Activated CD4-positive, alpha-beta memory T cell treated with anti-CD3 and anti-CD28 coated beads, Interleukin-2, amount 10 ng/mL, durations not matched to agents 7 days and 5 days (primary cell): ENCODE measurements at places on chromosomes 4 and X. TPM values are rescaled to one million over a fixed set of nuclear protein-coding genes. Genes with fewer than 3 reads are reported as not detected.

TMEM271 gene
- total RNA-seq, result not detected

SLC25A53 gene
- total RNA-seq, result 7.9 TPM

- DNase-seq, result peak; percentile 43
These were observed 745 bp downstream of the TRIM2 start for GRCh38 chr4:153204728-153205648.

INTU gene
- total RNA-seq, result not detected

DNA sequence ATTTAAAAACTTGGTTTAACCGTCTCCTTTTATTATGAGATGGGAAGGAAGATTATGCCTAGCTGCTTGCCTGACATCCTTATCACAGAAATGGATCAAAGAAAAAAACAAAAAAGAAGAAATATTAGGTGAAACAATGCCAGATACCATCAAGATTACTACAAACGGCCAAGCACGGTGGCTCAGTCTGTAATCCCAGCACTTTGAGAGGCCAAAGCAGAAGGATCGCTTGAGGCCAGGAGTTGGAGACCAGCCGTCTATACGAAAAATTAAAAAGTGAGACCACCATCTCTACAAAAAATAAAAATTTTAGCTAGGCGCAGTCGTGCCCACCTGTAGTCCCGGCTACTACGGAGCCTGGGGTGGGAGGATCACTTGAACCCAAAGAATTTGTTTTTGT lies 2.3 kb downstream of the FRYL start:
- DNase-seq, result no peak

DNA sequence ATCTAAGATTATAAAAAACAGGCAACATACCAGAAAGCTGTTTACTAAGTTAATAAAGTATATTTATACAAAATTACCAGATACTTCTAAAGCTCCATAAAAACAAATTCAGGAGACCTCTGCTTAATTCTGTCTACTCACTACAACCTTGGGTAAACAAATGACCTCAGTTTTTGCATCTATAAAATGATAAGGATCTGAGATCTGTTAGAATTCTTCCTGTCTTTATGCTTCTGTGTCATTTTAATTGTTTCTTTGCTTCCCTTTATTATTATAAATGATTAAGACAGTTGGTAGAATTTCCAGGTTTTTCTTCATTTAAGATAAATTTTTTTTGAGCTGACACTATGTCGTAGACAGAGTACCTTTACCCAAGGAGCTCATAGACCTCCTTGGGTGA lies 76.0 kb downstream of the ANK2 start:
- no peak for DNase-seq

DNA sequence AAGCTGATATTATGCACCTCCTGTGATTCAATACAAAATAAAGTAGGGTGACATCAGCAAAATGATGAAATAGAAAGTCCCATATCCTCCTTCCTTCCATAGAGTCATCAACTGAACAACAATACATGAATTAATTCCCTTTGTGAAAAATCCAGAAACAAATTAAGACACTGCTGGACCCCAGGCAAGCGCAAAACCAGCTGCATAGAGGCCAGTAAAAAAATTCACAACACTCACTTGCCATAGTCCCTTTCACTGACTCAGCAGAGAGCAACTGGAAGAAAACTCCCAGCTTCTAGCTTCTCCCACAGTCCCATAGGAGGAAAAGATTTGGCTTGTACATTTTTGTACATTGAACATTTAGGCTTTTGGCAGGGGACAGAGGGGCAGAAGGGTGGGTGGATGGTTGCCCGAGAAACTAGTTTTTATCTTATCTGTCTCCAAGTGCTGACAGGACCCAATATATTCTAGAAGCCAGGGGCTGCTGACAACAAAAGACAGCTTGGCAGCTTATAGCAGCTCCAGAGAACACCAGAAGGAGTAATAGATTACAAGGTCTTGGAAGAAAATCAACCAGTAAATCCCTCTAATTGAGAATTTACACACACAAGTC lies 124.6 kb downstream of the NDST3 start:
- DNase-seq, result no peak

GRCh38 chr4:71864380-71864779 lies 80.5 kb upstream of the GC start:
- no peak for DNase-seq

- no peak for DNase-seq
These were observed 1009.0 kb upstream of the LCORL start for GRCh38 chr4:19030536-19030935.

SOD3 gene
- total RNA-seq, result not detected

DNA sequence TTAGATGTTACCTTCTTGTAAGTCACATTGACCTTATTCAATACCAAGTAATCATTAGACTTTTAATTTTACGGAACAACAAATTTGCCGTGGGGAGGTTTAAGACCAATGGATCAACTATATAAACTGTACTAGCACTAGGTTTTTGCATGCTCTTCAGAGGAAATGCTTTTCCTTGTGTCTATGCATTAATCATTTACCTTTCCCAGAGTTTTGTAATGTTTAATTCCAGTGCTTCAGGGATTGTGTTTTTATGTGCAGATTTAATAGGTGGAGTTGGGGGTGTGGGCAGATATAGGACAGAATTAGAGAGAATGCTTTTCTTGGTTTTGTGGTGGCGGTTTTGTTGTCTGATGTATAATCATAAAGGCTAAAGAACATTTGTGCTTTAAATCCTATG lies 76.0 kb upstream of the SMARCA5 start:
- no peak for DNase-seq

DNA sequence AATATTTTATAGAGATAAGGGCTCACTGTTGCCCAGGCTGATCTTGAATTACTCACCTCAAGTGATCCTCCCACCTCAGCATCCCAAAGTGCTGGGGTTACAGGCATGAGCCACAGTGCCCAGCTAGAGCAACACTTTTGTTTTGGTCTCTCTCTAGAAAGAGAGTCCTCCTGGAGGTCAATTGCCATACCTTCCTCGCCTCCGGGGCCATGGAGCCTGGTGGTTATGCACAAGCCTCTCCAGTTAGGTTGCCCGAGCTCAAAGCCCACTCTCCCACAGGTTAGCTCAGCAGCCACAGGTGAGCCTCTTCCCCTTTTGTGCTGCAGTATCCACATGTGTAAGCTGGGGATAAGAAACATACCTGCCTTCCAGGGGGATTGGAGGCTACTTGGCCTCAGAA lies 24.2 kb upstream of the MAN2B2 start:
- DNase-seq, result no peak

DNA sequence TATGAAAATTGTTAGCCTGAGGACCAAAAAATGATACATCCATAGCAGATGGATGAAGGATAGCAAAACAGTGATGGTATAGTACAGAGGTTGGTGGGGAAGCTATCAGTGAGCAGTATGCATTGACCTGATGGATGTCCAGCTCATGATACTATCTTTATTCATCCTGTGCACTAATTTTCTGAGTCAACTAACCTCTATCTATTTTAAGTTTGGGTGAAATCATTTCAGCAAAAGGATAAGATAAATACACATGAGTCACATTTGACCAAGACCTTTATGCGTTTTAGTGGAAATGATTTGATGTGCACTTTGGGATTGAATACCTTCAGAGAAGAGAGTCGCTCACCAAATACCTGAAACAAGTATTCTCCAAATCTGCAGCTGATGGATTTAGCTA lies 351.0 kb upstream of the NR3C2 start:
- DNase-seq, result no peak

- no peak for DNase-seq
These were observed 168.5 kb upstream of the SH3RF1 start for GRCh38 chr4:169439244-169439643.

DNA sequence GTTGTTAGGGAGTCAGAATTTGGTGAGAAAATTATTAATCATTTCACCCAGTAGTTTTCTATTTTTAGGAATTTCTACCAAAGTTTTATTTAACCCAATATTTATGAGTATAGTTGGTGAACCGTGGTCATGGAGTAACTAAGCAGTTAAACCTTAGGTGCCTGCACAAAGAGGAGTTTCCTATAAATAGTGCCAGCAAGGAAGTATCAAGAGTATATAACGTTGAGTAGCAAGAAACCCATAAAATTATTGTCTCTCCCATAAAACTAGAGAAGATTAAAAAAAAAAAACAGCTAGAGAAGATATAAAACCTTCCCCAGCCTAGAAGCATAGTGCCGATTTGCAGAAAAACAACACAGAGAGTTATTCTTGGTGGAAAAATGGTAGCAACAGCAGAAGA lies 158.9 kb downstream of the PRDM5 start:
- no peak for DNase-seq

OPRPN gene
- total RNA-seq, result not detected

GRCh38 chrX:94977562-94977961 lies 1303.6 kb downstream of the FAM133A start:
- DNase-seq, result no peak

- DNase-seq, result peak; percentile 50
These were observed 113.9 kb upstream of the VAMP7 start for GRCh38 chrX:155767051-155767875.

LDB2 gene
- total RNA-seq, result not detected

DNA sequence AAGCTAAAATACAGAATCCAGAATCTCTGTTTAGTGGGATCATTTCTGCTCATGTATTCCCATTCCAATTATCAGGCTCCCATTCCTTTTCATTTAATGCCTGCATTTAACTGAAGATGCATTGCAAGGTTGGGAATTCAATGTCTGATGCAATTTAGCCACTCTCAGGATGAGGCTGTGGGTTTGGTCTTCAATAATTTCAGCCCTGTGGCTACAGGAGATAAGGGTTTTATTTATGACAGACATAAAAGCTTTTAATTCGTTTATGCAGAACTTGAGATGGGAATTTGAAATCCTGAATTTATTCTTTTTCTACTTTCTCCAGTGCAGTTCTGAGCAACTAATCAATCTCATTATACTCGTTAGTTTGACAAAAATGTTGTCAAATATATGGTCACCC lies 1225.9 kb downstream of the PCDH18 start:
- no peak for DNase-seq

DNA sequence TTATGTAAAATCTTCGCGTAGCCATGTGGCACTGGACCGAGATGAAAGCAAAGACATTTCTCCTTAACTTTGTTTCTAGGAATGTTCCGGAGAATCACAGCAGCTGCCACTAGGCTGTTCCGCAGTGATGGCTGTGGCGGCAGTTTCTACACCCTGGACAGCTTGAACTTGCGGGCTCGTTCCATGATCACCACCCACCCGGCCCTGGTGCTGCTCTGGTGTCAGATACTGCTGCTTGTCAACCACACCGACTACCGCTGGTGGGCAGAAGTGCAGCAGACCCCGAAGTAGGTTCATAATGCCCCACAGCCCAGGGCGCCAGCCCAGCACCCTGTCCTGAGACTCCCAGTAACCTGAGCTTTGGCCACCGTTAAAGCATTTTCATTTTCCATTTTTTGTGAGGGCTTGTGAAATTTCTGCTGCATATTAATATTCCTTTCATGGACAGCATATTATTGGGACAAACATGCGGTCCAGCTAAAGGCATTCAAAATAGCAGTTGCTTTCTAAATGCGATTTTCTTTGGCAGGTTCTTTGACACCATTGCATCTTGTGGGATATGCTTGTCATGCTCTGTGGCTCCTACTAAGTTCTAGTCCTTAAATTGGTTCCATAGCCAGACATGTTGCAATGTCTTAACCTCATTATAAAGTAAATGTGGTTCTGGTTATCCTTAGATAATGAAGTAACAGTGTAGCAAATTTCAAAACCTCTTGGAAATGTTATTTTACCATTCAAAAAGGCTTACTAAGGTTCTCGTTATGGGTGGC lies 49.1 kb upstream of the MSANTD1 start:
- no peak for DNase-seq

CDX4 gene
- not detected for total RNA-seq

GRCh38 chr4:122503214-122503613 lies 46.7 kb upstream of the IL2 start:
- DNase-seq, result no peak

GRCh38 chr4:27568236-27568951 lies 707.8 kb downstream of the STIM2 start:
- DNase-seq, result no peak

DNA sequence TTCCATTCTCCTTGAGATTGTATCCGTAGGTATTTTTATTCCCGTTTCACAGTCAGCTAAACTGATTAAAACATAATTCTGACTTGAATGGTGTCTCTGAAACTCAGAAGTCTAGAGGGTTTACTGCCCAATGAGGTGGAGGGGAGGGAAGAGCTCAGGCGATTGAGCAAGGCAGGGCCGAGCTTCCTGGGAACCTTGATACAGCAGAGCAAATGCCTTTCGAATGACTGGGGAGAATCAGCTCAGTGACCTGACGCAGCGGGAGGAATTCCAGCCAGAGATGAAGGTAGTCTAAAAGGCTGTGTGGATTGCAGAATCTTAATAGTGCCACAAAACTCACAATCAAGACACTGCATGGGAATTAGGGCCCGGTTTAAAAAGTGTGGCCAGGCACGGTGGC lies 233.6 kb downstream of the EVC2 start:
- no peak for DNase-seq

GYG2 gene
- not detected for total RNA-seq

OPHN1 gene
- 0.10 TPM for total RNA-seq
